EH (cell line): ENCODE measurements at places on chromosomes 1 and 21.

- no peak for DNase-seq
Observed at GRCh38 chr21:42570841-42571387, 57.3 kb downstream of the SLC37A1 start.

DNA sequence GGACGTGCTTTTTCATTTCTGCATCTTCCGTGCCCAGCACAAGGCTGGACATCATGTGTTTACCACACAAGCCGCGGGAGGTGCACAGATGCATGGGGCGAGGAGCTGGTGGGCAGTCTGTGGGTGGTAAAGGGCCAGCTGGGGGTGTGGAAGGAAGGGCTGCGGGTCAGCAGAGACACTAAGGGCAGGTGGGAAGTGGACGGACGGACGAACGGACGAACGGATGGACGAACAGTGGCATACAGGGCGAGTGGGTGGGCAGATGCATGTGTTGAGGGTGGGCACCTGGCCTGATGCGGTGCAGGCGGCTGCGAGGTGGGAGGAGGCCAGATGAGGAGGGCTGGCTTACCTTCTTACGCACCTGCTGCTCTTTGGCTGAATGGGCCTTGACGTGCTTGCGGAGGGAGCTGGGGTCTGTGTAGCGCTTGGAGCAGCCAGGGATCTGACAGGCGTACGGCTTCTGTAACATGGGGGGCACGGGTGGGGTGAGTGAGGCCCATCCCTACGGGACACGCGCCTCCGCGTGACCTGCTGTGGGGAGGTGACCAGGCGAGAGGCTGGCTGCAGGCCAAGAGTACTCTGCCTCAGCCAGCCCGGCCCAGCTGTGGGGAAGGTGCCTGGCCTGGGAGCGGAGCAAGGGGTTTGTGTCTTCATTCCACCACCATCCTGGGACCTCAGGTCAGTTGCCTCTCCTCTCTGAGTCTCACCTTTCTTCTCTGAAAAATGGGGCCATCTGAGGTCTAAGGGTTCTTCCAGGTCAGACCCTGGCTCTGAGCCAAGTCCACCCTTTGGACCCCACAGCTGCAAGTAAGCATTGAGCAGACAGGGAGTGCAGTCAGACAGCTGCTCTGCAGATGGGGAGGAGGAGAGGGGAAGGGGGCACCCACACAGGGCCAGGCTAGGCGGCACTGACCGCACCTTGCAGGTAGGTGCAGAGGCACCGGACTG, 65.5 kb downstream of the DMRTB1 start:
- DNase-seq, result no peak

GRCh38 chr1:111561328-111561727, 57.9 kb upstream of the ADORA3 start:
- no peak for DNase-seq

DNA sequence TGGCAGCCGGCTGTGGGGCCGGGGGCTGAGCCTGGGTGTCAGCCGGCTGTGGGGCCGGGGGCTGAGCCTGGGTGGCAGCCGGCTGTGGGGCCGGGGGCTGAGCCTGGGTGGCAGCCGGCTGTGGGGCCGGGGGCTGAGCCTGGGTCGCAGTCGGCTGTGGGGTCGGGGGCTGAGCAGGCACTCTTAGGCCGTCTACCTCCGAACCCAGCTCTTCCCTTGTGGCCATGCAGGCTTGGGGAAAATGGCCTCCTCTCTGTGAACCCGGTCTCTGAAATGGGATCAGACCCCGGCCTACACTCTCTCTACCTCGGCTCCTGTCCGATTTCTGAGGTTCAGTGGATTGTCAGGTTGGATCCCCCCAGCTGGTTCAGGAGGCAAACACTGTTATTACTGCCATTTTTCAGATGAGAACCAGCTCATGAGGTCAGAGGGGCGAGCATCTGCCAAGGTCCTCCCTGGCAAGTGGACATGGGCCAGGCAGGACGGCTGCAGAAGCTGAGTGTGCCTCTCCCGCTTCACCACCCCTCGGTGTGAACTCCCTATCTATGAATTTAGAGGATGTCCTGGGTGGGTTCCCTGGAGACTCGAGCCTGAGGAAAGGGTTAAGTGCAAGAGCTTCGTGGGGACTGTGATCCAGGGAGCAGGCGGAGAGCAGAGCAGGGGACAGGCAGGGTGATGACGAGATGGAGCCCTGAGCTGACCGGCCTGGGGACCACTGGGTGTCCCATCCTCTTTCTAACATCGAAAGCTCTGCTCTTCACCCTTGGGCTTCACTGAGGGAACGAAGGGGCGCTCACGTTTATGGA, 10.9 kb upstream of the COL18A1 start:
- no peak for DNase-seq

GRCh38 chr1:10400013-10400412, 1.1 kb downstream of the PGD start:
- no peak for DNase-seq
